ENCODE measurements at places on chromosomes 6 and 20.

- no peak for DNase-seq
Observed at GRCh38 chr6:13488015-13488895, 855 bp upstream of the GFOD1 start.

DNA sequence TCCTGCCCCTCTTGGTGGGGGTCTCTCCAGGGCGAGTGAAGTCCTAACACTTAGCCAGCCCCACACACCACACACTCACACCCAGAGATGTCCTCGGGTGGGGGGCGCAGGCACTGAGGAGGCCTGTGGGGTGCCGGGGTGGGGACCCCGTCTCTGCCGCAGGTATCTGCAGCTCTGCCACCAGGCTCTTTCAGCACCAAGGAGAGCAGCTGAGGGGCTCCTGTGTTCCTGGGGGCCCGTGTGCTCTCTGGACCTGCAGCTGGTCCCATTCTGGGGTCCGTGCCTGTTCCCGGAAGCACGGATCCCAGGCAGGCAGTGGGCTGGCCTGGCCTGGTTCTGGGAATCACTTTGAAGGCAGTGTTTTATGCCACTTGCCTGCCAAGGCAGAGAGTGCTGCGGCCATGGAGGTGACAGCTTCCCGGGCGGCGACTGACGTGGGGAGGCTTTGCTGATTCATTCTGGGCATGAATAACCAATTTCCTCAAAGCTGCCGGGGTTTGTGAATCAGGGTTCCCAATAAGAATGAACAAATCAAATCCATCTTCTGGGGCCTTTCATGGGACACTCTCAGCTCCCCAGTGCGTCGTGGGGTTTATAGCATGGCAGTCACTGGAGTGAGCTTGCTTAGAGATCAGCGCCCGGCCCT is 54.4 kb upstream of the SLCO4A1 start:
- no peak for DNase-seq

- DNase-seq, result no peak
Observed at GRCh38 chr6:119830069-119830468, 480.5 kb upstream of the MAN1A1 start.

- no peak for DNase-seq
Observed at GRCh38 chr6:9576521-9576920, 838.4 kb downstream of the TFAP2A start.

DNA sequence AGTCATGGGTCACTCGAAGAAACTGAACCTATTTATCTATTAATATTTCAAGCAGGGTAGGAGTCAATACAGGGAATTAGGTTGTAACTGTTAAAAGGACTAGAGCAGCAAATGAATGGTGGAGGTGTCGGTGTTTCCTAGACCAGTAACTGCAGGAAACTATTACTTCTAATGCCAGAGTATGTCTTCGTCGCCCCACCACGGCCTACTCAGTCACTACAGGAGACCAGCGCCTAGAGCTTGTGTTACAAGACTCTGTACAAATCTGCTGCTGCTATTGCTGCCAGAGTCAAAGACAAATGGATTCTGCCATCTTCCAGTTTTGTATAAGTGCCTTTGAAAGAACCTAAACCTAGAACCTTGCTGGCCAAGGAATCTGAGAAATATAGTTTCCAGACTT is 343.9 kb downstream of the SOX4 start:
- no peak for DNase-seq

DNA sequence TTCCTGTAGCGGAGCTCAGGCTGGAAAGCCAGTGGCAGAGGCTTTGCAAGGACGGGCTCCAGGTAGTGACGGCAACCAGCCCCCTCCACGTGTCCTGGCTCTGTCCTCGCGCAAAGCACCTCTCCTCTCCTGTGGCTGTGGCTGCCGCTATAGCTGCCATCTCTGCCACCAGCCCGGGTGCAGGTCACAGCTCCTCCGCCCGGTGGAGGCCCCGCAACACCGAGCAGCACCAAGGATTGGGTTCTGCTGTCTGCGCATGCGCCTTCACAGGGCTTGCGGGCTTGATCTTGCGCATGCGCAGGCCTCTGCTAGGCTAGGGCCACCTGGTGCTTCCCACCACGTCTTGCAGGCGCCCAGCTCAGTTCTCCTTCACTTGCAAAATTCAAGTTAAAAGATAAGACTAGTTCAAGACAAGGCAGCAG is 625.4 kb downstream of the QKI start:
- DNase-seq, result no peak

Measured in skeletal muscle cell (primary cell).